ENCODE measurements at places on chromosomes 5 and 9. TPM values are rescaled to one million over a fixed set of nuclear protein-coding genes. Genes with fewer than 3 reads are reported as not detected.

The PRDM9 gene
- not detected for total RNA-seq

The NR6A1 gene
- total RNA-seq: 1.2 TPM

The ZNF366 gene
- 0.53 TPM for total RNA-seq

The PCDHB4 gene
- total RNA-seq: 0.13 TPM

The NRG2 gene
- 0.93 TPM for total RNA-seq

The ESM1 gene
- total RNA-seq: 411 TPM

The SVEP1 gene
- 0.14 TPM for total RNA-seq

The SLC6A18 gene
- not detected for total RNA-seq

The UGT3A2 gene
- not detected for total RNA-seq

The DDX4 gene
- total RNA-seq: not detected

The PHF24 gene
- not detected for total RNA-seq

The SHOC1 gene
- total RNA-seq: not detected

The F2RL1 gene
- 78.1 TPM for total RNA-seq

The PCDHB14 gene
- total RNA-seq: 0.14 TPM

The ARL10 gene
- total RNA-seq: 11.3 TPM

The PPP2R2B gene
- total RNA-seq: not detected

The ISL1 gene
- not detected for total RNA-seq

The CCDC192 gene
- total RNA-seq: not detected

The UGT3A1 gene
- total RNA-seq: not detected

The OTULIN gene
- 36.8 TPM for total RNA-seq

The DNAJA1 gene
- 165 TPM for total RNA-seq

The C7 gene
- not detected for total RNA-seq

The ADGRV1 gene
- 0.50 TPM for total RNA-seq

The FGD3 gene
- total RNA-seq: not detected

The OSMR gene
- total RNA-seq: 59.1 TPM

The GCNT4 gene
- 0.07 TPM for total RNA-seq

The MCIDAS gene
- total RNA-seq: not detected

The SUB1 gene
- total RNA-seq: 371 TPM

The ECM2 gene
- 0.07 TPM for total RNA-seq

The IL13 gene
- not detected for total RNA-seq

The POU5F2 gene
- 3.9 TPM for total RNA-seq

The C9orf50 gene
- total RNA-seq: not detected

The ANXA2R gene
- 2.1 TPM for total RNA-seq

The SUSD3 gene
- total RNA-seq: 0.13 TPM

The TMEM267 gene
- 15.6 TPM for total RNA-seq

The RANBP17 gene
- 8.0 TPM for total RNA-seq

The ORM2 gene
- not detected for total RNA-seq

The TSLP gene
- total RNA-seq: 0.53 TPM

The EXOC3 gene
- 30.2 TPM for total RNA-seq

The KIAA0825 gene
- total RNA-seq: 2.8 TPM

The RGS7BP gene
- total RNA-seq: 16.2 TPM

The CBY3 gene
- total RNA-seq: not detected

The MLLT3 gene
- total RNA-seq: 8.6 TPM

The TEX48 gene
- total RNA-seq: not detected

The PCDHGA1 gene
- total RNA-seq: 0.40 TPM

The VPS13A gene
- 75.1 TPM for total RNA-seq

The GAS1 gene
- 0.29 TPM for total RNA-seq

The SWI5 gene
- 26.3 TPM for total RNA-seq

The FBXL7 gene
- 14.4 TPM for total RNA-seq

The PCDHGB3 gene
- total RNA-seq: 2.9 TPM

The RNF180 gene
- 10.6 TPM for total RNA-seq

The EXOSC2 gene
- total RNA-seq: 49.1 TPM

The NREP gene
- 108 TPM for total RNA-seq

The LCNL1 gene
- not detected for total RNA-seq

The EPB41L4B gene
- 1.7 TPM for total RNA-seq

The GABRP gene
- total RNA-seq: 0.27 TPM

The ZNF300 gene
- 7.4 TPM for total RNA-seq

All from thoracic aorta endothelial cell (primary cell).